AG08395 (cell line): ENCODE measurements at places on chromosomes 7 and 10.

DNA sequence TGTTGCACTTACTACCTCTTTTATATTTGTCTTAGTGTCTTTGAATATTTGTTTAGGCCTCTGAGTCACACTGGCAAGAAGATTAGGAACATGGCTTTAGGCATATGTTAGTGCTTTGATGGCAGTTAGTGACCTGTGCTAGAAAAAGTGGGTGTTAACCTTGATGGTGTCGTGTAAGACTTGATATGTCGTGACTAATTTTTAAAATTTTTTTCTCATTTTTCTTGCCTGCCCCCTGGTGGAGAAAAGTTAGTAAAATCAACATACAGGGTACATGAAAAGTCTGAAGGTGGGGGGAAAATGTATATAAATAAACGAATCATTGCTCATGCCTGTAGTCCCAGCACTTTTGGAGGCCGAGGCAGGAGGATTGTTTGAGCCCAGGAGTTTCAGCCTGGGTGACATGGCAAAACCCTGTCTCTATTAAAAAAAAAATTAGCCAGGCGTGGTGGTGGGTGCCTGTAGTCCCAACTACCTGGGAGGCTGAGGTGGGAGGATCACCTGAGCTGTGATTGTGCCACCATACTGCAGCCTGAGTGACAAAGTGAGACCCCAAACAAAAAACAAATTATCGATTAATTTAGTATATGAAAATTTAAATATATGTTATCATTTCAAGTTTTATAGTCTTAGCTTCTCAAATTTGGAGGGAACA lies 44.6 kb downstream of the TAX1BP1 start:
- DNase-seq: peak; percentile 38

- DNase-seq: no peak
Measured at GRCh38 chr7:27917119-27917518, 177.2 kb downstream of the TAX1BP1 start.

DNA sequence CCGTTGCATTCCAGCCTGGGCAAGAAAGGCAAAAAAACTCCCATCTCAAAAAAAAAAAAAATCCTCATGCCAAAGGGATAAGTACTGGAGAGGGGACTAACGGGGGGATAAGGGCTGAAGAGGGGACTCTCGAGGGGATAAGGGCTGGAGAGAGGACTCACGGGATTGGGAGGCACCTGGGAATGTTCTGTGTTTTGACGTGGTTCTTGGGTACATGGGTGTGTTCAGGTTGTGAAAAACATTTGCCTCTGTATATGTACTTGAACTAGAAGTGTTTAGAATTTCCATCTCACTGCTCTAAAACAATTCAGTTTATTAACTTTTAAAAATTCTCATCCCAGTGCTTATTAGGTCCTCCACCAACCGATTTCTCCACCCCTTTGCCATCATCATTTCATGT lies 4.5 kb downstream of the FKBP6 start:
- no peak for DNase-seq

- no peak for DNase-seq
Measured at GRCh38 chr10:36187380-36188079, 545.4 kb upstream of the FZD8 start.

- DNase-seq: no peak
Measured at GRCh38 chr7:97857544-97857943, 14.7 kb downstream of the ASNS start.

DNA sequence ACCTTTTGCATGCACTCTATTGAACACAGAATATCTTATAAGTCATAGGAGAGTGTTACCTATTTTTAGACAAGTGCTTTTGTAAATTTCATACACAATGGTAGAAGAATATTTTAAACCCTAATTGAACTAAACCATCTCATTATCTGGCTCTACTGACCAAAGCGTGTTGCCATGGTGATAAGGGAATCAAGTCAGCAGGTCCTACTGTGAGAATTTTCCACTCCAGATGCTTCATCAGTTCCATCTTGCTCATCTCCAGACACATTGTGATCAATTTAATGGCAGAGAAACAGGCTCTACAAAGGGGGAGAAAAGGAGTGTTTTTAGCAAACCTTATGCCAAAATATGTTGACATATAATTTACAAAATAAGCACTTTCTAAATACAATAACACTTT lies 621.9 kb upstream of the GHITM start:
- no peak for DNase-seq

DNA sequence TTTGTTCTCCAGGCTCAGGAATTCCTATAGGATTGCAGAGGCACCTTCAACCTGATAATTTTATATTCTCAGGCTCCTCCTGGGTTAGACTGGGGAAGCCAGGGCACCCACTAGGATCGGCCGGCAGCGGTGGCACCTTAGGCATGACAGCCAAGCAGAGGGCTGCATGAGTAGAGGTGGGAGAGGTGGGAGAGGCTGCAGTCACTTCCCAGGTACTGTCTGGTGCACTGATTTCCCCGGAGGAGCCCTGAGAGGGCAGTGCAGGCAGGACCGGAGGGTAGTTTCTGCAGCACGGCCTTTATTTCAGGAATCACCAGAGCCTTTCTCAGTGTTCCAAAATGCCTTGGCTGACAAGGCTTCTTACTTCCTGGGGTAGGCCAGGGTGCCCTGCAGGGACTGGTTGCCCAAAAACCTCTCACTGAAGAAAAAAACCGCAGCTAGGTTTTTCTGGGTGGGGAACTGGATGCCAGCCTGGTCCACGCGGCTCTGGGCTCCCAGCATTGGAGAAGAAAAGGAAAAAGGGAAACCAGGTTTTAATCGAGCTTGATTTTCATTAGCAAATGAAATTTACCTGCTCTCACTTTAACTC lies 3.6 kb upstream of the HOXA13 start:
- no peak for DNase-seq

DNA sequence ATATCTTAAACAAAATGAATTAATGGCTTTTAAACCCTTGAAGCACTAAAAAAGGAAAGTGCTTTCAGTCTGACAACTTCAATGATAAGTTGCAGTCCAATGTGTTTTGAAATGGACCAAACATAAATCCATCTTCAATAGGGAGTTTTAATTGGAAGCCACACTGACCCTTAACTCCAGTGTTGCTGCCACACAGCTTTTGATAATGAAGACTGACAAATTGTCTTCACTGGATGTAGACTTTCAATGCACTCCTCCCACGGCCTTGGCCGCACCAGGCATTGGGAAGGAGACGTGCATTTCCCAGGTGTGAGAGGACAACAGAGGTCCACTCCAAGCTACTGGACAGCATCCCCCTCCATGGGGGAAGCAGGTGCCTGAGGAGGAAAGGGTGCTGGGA lies 159.0 kb upstream of the NRP1 start:
- DNase-seq: no peak

- DNase-seq: peak; percentile 39
Measured at GRCh38 chr10:35464825-35465456, 128.6 kb downstream of the CCNY start.

- DNase-seq: no peak
Measured at GRCh38 chr7:120431016-120431415, 158.0 kb downstream of the KCND2 start.

DNA sequence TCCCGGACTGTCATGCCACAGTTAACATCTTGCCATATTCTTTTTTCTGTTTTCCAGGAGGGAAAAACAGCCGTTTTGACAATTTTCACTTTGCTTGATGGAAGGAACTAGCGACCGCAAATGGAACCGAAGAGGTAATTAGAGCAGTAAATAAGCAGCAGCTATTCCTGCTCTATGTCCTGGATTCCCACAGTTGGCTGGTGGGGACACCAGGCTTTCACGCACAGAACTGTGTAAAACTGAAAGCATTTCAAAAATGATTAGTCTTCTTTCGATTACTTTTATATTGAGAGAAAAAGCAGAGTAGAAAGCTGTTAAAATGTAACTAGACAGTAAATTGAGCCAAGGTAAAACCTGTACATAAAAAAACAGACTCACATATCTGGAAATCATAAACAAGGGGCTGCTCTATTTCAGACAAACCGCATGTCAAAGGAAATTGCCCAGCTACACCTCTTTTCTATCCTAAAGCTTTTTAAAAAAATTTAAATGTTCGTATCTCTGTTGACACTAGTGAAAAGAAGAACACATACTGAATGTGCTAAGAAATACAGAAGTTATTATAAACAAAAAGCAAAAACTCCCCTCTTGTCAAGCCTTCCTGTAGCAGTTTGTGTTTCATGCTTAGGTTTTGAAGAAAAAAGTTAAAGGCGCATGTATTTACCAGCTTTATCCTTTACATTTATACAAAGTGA lies 93.4 kb downstream of the RNF216 start:
- no peak for DNase-seq

GRCh38 chr10:127157089-127157488 lies 39.3 kb downstream of the INSYN2A start:
- no peak for DNase-seq

DNA sequence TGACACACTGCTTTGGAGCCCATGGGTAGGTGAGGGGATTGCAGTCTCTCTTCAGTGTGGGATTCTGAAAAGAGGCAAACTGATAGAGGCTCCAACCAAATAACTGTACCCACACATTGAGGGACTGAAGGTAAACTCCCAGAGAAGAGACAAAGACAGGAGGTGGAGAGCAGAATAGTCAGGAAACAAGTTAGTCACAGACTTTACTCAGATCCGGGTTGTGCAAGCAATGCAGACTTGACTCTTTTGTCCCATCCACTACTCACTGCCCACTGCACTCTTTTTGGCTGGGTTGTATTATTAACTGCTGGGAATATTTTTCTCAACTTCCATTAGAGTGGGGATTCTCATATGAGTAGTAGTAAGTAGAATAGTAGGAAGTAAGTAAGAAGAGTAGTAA lies 152.7 kb downstream of the NRG3 start:
- DNase-seq: no peak

GRCh38 chr7:128379900-128380479 lies 18.5 kb upstream of the PRRT4 start:
- DNase-seq: no peak

DNA sequence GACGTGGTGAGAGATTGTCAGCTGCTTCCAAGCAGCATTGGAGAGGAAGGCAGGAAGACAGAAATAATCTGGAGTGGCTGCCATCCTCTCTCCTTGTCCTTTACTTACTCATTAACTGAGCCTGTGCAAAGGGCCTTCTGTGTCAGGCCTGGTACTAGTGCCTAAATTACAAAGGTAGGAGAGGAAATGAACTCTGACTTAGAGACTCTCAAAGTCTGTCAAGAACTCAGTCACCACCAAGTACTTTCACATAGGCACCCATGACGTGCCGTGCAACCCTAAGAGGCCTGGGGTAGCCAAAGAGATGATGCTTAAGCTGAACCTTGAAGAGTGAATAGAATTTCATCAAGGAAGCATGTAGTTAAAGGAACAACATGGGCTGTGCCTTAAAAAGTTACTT lies 866.9 kb downstream of the LRMDA start:
- no peak for DNase-seq

DNA sequence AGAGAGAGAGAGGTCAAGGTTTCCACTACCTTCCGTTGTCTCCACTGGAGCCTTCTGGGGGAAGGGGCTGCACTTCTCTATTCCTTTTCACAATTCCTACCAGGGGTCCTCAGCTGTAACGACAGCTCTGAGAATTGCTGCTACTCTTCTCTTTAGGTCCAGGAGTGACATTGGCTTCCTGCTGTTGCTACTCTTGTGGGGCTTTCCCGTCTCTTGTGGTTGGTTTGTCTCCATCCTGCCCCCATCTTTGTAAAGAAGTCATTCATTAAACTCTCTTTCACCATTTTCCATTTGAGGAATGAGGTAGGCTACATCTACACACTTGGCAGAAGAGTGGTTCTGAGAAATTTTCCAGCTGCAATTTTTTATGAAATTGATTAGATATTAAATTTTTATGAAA lies 238.8 kb upstream of the LYZL1 start:
- no peak for DNase-seq

- no peak for DNase-seq
Measured at GRCh38 chr7:38284553-38284952, 11.1 kb upstream of the TARP start.

GRCh38 chr7:157895520-157896375 lies 558.9 kb downstream of the DNAJB6 start:
- DNase-seq: no peak

DNA sequence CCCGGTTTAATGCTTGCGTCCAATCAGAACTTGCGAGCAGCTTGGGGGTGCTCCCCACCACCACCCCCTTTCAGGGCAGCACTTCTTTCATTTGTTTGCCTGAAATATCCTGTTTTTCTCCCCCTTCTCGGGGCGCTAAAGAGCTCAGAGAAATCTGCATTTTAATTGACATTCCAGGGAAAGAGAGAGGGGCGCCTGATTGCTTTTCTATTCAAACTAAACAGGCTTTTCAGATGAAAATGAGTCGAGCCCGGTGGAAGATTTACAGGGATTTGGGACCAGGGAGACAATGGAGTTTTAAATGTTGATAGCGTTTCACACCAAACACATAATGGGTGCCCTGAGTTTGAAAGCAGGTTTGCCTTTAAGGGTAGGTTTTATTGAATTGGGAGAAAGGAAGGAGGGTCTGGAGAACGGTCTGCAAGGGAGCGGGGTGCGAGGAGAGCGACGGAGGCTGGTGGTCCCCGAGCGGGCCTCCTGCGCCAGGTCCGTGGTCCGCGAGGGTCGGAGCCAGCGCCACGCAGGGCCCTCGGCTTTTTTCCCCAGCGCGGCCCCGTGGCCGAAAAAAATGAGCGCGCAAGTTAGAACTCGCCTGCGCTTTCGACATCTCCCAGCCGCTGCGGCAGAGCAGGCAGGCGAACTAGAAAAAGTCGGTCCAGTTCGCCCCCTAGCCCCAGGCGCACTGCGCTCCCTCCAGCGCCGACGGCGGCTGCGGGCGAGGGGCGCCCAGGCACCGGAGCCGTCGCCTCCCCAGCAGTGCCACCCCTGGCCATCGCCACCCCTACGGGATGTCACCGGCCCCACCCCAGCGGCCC lies 1.3 kb downstream of the FGFR2 start:
- peak; percentile 38 for DNase-seq

DNA sequence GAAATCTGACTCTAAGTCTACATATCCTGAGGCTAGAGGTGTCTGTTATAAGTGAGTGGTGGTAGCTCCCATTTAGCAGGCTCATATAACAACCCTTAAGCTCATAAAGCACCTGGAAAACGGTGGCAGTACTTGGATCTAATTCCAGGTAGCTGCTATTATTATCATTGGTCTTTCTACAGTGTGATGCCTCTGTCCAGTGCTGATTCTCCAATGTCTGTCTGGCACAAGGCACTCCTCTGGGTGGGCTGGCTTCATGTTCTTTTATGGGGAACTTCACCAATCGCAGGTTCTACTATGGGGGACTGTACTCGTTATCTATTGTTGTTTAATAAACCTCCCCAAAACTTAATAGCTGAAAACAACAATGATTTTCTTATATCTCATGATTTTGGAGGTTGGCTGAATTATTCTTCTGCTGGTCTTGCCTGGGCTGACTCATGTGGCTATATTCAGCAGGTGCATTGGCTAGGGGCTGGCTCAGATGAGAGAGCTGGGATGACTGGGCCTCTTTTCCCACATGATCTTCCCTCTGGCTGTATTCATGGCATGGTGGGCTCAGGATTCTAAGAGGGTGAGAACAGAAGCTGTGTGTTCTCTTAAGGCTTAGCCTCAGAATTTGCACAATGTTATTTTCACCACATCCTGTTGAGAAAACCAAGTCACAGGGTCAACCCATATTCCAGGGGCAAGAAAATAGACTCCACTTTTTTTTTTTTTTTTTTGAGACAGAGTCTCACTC lies 93.0 kb upstream of the PCGF5 start:
- no peak for DNase-seq

DNA sequence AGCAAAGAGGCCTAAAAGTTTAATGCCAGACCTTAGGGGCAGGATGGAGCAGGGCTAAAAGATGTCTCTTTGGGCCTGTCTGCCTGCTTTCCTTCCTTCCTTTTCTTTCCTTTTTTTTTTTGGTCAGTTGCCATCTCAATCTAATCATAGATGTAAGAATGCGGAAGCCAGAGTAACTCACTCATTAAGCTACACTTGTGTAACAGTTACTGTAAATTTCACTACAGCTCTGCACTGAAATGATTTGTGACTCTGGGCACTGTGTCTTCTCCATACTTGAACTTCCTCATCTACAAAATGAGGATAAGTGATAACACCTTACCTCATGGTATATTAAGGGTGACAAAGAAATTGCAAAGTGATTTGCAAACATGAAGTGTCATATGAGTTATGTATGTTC lies 75.5 kb upstream of the AGK start:
- DNase-seq: no peak
